Esophagus squamous epithelium (tissue), 5 donors: ENCODE measurements at places on chromosomes 2 and 18.

DNA sequence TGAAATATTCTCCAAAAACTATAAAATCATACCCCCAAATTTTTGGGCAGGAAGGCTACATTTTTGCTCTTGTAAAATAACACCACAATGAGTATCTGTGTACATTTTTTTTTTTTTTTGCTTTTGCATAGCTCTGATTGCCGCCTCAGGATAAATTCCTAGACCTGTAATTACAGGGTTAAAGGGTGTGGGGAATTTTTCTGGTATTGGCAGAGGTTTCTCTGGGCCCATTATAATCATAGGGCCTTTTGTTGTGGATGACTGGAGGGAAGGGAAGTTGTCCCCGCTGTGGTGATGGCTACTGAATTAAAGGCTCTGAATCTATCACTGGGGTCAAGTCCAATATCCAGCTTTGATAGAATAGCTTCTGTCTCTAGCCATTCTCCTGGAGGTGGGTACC, 26.6 kb downstream of the CCDC195 start:
- no peak for DNase-seq

DNA sequence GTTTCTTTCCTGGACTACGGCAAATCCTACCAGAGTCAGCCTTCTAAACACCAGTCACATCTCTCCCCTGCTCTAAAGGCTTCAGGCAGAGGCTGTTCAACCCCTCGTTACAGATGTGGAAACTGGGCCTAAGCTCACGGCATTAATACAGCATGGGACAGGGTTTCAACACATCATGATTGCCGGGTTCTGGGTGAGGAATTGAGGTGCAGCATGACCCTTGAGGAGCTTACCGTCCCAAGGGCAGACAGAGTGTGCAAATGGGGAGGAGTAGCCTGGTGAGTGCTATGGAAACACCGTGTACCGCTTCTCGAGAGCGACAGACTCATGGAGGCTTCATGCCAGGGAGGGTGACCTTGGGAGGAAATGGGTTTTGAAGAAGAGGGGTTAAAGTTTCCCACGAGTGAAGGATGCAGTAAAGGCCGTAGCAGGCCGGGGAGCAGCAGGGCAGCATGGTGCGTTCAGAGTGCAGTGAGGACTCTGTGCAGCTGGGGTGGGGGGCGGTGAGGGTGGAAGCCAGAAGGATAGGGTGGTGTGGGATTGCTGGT, 51.1 kb downstream of the TGOLN2 start:
- no peak for DNase-seq

- DNase-seq, result no peak
These were observed 2.8 kb downstream of the PCBP1 start for GRCh38 chr2:70089983-70090525.

DNA sequence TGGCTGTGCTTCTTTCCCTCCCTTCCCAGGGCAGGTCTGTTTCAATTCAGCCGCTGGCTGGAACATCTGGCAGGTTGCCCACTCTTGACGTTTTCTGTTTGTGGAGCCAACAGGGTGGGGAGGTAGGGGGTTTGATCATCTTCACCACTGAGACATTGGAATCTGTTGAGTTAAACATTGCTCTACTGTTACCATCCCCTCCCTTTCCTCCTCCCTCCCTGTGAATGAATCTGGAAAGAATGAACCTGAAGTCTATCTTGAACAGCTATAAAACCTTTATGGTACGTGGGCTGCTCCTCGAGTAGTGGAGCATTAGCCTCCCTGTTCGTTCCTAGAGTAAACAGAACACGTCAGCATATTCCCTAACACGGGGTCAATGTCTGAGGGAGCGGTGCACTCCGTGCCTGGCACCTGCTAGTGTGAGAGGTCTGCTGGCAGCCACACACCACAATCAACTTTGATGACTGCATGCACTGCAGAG, 249.9 kb upstream of the RBBP8 start:
- no peak for DNase-seq
